ENCODE measurements at places on chromosomes 2 and 18. TPM values are rescaled to one million over a fixed set of nuclear protein-coding genes. Genes with fewer than 3 reads are reported as not detected.
A peak's percentile ranks its signal among the peaks of the same experiment; 100 is the strongest.

DNA sequence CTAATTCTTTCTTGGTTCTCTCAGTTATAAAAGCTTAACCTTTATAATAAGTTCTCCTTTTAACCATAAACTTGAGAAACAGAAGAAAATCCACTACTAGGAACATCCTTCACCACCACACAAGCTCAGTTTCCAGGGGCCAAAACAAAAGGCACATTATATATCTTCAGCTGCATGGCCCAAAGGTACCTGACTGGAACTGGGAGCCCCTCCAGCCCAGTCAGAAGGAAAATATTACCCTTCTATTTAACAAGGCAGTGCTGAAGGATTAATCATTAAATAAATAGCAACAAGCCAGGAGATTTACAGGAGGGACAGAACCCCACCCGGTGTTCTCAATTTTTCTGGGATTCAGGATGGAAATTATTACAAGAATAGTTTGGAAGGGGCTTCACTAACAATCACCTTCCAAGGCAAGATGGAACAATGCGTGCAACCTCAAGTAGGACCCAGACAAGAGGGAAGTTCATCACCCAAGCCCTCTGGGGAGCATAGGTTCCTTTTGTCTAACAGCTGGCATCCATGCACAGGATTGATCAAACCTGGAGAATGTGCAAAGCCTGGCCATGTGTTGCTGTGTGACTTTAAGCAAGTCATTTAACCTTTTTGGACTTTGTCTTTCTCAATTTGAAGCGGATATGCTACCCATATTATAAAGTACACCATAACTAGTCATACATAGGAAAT, 159.6 kb upstream of the SETBP1 start:
- H3K4me3 ChIP-seq: no peak overlapping the region
- no peaks in the 10 kb centered on the region for H3K27me3 ChIP-seq
- H3K27ac ChIP-seq: no peak overlapping the region
- H3K4me1 ChIP-seq: no peaks in the 10 kb centered on the region

Gene PARD3B
- 4.9 TPM for total RNA-seq

GRCh38 chr2:31241625-31242270, 7.8 kb downstream of the EHD3 start:
- no peaks in the 10 kb centered on the region for H3K4me1 ChIP-seq
- H3K4me3 ChIP-seq: no peak overlapping the region
- no peak overlapping the region for H3K27ac ChIP-seq
- H3K36me3 ChIP-seq: no peaks in the 10 kb centered on the region

DNA sequence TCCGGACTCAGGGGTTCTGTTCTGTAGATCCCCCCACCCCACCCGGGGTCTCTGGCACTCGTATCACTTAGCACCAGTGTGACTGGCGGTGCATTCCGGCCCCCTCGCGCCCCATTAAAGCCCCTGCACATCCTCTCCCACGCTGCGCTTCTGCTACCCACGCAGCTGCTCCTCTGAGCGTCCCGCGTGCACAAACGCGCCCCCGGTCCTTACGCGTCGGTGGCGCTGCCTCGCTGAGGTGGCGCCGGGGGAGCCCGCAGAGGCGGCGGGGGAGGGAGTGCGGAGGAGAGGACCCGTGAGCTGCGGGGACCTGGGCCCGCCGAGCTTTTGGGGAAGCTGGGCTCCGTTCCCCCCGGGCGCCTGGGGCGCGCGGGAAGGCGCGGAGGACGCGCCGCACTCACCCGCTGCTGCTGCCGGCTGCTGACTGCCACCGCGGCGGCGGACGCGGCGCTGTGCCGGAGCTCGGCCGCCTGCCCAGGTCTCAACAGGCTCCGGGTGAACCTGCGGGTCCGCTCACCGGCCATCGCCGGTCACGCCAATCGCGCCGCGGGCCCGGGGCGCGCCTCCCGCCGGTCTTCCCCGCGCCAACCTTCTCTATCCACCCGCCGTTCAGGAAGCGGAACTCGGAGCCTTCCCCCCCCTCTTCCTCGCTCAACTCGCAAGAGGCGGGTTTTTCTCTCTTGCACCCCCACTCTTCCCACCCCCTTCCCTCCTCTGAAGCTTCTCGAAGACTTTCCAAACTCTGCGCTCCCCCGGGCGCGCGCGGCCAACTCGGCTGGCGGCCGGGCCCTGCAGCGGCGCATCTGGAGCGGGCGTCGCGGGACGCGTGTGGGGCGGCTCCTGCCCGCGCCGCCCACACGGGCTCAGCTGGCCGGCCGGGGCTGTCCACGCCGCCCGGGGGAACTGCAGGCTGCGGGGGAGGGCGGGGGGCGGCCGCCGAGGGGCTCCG, at the start of gene DOCK10:
Gene DOCK10 (minus strand): TSS at position 618 of the 949 bp plus-strand sequence. CDS start 94 bp downstream, at position 524.
- H3K27me3 ChIP-seq: peaks cover 30% of the 10 kb centered on the region
- H3K4me3 ChIP-seq: peak within 1 kb of the TSS; percentile 55
- H3K27ac ChIP-seq: no peak within 1 kb of the TSS
- no peaks in the 10 kb centered on the region for H3K36me3 ChIP-seq

Gene VRK2
- 28.0 TPM for total RNA-seq

Measured in H1 (cell line).